ENCODE measurements at places on chromosomes 5 and 9.
A peak's percentile ranks its signal among the peaks of the same experiment; 100 is the strongest.

DNA sequence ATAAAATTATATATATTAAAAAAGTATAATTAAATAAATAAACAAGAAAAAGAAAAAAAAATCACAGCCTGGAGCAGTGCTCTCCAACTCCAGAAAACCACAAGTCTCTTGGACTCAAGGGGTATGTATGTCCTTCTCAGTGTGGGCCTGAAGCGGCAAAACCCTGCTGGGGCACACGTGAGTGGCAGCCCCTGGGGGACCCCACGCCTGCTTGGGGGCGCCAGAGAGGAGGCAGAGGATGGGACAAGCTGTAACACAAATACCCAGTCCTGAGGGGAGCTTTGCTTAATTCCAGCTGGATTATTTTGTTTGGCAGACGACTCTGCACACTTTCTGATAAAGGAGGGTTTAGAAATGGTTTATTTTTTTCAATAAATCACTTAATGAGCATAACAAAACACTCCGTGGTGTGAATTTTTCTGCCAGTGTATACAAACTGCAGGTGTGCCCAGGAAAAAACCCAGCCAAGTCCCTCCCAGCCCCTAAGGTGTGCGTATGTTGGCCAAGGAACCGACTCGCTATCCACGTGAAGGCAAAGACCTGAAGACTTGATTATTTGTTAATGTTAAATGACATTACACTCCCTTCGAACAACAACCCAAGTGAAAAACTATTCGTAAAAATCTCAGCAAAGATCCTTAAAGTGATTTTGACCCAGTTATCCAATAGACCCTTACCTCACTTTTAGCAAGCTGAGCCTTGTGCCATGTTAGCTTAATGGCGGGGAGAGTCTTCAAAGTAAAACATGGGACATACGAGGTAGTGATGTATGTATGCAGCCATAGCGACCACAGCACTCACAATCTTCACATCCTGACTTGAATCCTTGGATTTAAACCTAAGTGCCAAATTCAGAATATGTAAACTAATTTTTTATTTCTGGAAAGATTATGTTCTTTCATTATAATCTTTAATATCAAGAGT, 32.9 kb downstream of the ANKH start:
- no peak for DNase-seq

DNA sequence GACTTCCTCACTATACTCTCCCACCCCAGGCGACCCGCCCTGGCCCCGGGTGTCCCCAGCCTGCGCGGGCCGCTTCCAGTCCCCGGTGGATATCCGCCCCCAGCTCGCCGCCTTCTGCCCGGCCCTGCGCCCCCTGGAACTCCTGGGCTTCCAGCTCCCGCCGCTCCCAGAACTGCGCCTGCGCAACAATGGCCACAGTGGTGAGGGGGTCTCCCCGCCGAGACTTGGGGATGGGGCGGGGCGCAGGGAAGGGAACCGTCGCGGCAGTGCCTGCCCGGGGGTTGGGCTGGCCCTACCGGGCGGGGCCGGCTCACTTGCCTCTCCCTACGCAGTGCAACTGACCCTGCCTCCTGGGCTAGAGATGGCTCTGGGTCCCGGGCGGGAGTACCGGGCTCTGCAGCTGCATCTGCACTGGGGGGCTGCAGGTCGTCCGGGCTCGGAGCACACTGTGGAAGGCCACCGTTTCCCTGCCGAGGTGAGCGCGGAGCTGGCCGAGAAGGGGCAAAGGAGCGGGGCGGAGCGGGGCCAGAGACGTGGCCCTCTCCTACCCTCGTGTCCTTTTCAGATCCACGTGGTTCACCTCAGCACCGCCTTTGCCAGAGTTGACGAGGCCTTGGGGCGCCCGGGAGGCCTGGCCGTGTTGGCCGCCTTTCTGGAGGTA, 2.1 kb downstream of the CA9 start:
- no peak for DNase-seq

DNA sequence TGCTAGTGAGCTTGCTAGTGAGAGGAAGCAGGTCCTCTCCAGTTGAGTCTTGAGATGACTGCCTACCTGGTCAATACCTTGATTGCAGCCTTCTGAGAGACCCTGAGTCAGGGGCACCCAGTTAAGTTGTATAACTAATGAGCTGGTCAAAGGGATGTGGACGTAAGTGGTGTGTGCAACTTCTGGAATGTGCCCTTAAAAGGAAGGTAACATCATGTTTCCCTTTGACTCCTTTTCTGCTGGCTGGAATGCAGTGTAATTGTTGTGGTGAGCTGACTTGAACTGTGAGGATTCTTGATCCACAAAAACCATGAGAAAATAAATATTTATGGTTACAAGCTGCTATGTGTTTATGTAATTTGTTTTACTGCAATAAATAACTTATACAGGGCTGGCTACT, 2.4 kb upstream of the SNX2 start:
- DNase-seq, result peak; percentile 84

- DNase-seq, result no peak
These were observed 64.1 kb downstream of the PLAC8L1 start for GRCh38 chr5:146041180-146041789.

GRCh38 chr5:122151640-122152039, 22.3 kb downstream of the ZNF474 start:
- peak; percentile 83 for DNase-seq

- DNase-seq, result peak; percentile 18
These were observed at the start of gene IGFBPL1 for GRCh38 chr9:38423973-38424843. IGFBPL1 (minus strand) TSS chr9:38424454; CDS start chr9:38424424, 30 bp downstream.

GRCh38 chr5:118293378-118293777, 695.0 kb downstream of the DTWD2 start:
- peak; percentile 18 for DNase-seq

- peak; percentile 81 for DNase-seq
These were observed 83.1 kb downstream of the FGF1 start for GRCh38 chr5:142602720-142603245.

DNA sequence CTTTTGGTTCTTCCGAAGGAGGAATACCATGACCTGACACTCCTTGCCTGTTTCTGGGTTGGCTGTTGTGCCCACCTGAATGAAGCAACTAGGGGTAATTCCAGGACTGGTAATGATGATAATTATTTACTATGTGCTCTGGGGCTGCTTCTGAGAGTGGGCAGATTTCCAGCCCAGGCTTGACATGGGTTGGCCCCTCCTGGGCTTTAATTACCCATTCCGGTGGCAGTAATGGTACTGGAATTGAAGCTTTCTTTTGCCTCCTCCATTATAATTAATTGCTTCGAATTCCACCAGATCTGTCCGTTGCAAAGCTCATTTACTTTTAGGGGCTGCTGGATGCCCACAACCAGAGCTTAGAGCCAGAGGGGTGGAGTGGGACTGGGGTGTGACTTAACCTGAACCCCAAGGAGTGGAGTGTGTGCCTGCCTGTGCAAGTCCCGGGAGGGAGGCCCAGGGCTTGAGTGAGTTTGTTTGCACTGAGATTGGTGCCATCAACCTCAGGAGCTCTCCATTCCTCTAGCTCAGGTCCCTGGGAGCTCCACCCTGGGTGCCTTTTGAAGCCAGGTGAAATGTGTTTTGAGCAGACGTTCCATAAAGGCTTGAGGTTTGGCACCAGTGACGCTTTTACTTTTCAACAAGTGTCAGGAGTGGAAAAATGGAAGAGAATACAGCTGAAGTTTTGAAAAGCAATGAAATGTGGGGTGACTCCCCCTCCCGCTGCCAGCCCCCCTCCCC, 214.6 kb downstream of the PDZD2 start:
- DNase-seq, result peak; percentile 8

- no peak for DNase-seq
These were observed 188.0 kb downstream of the XRCC4 start for GRCh38 chr5:83265318-83265717.

All from kidney tubule cell (primary cell).